ENCODE measurements at places on chromosomes 7 and 10.

GRCh38 chr7:79420464-79420863 lies 33.0 kb downstream of the MAGI2 start:
- DNase-seq = no peak

- DNase-seq = no peak
These were observed 347.3 kb downstream of the GALNT17 start for GRCh38 chr7:71479231-71479630.

DNA sequence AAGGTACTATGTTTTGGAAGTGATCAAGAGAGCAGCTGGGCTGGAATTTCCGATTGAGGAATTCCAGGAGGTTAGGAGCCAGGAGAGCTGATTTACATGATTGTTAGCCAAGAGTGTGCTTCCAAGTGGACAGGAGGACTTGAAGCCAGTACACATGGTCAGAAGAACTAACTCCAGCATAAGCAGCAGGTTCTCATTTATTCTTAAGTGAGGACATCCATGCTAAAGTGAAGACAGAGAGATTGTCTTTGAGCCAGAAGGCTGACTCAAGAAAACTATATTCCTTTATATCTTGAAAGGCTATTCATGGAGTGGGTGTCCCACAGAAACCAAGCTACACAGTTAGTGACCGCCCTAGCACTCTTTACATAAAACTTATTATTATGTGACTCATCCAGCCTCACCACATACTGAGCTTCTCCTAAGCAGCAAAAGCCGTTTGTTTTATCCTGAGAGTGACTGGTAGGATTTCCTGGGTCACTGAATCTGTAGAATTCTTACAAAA lies 56.7 kb upstream of the SEMA3A start:
- peak; percentile 29 for DNase-seq

DNA sequence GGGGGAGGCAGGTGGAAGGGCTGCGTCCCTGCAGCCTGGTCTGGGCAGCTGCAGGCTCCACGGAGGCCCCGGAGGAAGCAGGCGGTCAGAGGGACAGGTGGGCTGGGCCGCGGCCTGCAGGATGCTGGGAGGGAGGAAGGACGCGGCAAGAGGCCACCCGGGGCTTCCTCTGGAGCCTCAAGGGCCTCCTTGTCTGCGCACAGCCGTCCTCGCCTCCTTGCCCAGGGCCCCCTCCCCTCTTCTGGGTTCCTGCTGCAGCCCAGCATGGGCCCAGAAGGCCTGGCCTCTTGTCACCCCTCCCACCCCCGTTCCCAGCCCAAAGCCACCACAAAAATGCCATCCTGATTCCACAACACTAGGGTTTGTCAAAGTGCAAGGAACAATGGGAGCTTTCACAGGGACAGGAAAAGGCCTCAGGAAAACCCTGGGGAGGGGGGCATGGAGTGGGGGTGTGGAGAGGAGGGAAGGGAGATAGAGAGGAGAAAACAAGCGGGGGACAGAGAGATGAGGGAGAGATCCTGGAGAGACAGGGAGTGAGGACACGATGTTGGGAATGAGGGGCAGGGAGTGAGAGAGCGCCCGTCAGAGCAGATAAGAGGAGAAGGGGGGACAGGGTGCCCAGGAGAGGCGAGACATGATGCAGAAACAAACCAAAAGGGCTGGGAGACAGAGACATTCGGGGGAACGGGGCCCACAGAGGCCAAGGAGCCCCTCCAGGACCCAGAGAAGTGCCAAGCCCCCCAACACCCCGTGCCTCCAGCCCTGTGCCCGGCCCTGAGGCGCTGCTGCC lies 41.8 kb downstream of the ZCCHC24 start:
- no peak for DNase-seq

DNA sequence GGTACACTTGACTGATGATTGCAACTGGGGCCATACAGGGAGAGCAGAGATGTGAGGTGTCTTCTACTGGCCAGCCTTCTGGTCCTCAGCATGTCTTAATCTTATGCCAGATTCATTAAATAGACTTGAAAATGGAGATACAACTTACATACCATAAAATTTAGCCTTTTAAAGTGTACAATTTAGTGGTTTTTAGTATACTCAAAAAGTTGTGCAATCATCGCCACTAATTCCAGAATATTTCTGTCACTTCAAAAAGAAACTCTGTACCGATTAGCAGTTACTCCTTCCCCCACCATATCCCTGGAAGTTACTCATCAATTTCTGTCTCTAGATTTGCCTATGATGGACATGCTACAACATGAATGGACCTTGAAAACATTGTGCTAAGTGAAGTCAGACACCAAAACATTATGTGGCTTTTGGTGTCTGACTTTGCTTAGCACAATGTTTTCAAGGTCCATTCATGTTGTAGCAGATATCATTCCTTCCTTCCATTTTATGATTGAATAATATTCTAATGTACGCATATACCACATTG lies 53.0 kb downstream of the SH2D4B start:
- DNase-seq = no peak

GRCh38 chr10:101682172-101682825 lies 12.7 kb downstream of the FBXW4 start:
- DNase-seq = peak; percentile 18

DNA sequence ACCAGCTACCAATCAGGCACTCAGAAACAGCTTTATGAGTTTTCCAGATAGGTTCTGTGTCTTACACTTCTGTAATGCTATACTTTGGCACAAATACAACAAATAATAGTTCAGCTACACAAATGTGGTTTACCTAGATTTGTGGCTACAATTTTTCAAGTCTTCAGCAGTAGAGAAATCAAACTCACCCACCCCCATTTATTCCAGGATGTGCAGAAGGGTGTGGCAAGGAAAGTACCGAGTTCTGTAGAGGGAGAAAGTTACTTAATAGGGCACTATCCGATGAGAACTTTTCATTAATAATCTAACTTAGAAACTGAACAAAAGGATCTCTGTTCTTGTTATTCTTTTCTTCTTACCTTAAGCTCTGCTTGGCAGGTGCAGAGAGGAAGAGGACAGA lies 30.3 kb upstream of the ATP6V0A4 start:
- DNase-seq = no peak

GRCh38 chr7:42831718-42832522 lies 80.0 kb downstream of the C7orf25 start:
- peak; percentile 25 for DNase-seq

All from LoVo (cell line).